ENCODE measurements at places on chromosomes 2 and 18.

DNA sequence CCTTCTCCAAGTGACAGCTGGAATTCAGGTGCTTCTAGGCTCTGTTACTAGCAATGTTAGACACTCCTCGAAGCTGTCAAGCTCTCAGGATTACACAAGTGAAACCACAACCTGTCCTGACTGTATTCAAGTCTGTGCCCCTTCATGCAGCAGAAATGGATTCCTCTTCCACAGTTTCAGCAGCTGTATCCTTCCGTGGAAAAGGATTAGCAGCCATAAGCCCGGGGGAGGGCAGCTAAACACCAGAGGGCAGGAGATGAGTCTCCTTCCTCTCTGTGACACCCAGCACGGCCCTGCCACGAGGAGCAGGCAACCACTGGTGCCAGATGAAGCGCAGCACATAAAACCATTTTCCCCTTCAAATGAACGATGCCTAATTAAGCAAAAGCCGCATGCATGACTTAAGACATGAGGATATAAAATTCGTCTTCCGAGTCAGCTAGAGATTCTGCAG is 1.2 kb downstream of the ST3GAL5 start:
- peak; percentile 46 for DNase-seq

DNA sequence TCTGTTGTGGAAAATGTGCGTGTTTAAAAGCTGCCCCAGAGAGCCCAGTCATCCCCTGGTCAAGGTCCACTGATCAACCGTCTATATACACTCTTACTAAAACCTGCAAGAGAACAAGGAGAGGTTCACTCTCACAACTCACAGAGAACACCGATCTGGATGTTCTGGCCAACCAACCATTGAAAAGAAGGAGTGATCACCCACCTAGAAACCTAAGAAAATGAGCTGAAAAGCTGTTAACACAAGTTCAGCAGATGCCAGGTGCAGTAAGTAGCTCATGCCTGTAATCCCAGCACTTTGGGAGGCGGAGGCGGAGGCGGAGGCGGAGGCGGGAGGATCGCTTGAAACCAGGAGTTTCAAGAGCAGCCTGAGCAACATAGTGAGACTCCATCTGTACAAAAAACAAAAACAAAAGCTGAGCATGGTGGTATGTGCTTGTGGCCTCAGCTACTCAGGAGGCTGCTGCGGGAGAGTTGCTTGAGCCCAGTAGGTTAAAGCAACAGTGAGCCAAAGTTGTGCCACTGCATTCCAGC is 14.5 kb downstream of the ATG16L1 start:
- DNase-seq: no peak

- peak; percentile 12 for DNase-seq
These were observed 10.0 kb upstream of the VPS54 start for GRCh38 chr2:64029116-64029665.

- no peak for DNase-seq
These were observed 295.1 kb upstream of the REV1 start for GRCh38 chr2:99784946-99785345.

DNA sequence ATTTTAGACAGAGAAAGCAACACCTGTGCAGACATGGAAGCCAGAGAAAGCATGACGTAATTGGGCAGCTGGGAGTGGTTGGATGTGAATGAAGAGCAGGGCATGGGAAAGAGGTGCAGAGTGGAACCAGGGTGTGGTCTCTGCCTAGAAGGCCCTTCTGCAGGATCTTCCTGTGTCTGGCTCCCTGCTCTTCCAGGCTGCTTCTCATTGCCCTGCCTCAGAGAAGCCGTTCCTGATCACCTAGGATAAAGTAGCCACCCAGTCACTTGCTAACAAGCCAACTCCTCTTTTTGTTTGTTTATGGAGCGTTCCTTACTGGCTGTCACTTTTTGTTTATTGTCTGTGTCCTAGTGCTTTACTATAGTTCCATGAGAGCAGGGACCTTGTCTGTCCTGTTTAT is 28.5 kb downstream of the GALNT1 start:
- no peak for DNase-seq

- no peak for DNase-seq
These were observed 2.5 kb downstream of the LTBP1 start for GRCh38 chr2:32949260-32949659.

GRCh38 chr2:48508461-48509124 is 21.4 kb upstream of the STON1 start:
- peak; percentile 66 for DNase-seq

GRCh38 chr2:132668987-132669907 is 758 bp downstream of the LYPD1 start:
- peak; percentile 72 for DNase-seq

GRCh38 chr18:54466248-54467005 is 108.7 kb downstream of the C18orf54 start:
- DNase-seq: no peak

- peak; percentile 76 for DNase-seq
These were observed 325.4 kb upstream of the FIGN start for GRCh38 chr2:164061129-164061746.

- no peak for DNase-seq
These were observed 200.7 kb downstream of the RAD51AP2 start for GRCh38 chr2:17317439-17317976.

- DNase-seq: no peak
These were observed 74.5 kb downstream of the EPB41L3 start for GRCh38 chr18:5469340-5469739.

DNA sequence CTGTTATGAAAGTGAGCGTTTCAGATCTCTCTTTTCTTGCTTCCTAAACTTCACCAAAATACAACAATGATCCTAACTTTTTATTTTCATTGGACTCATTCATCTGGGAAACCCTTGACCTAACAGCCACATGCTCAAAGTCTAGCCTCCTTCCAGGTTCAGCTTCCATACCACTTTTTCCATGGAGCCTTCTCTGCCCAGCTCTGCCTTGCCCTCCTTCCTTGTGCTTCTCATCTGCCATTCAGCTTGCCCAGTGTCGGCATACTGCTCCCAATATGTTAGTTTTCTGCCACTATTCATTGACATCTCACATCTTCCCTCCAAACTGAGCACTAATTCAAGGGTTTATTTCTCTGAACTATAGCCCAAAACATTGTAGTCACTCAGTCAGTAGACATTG is 214.7 kb downstream of the RAD51AP2 start:
- no peak for DNase-seq

DNA sequence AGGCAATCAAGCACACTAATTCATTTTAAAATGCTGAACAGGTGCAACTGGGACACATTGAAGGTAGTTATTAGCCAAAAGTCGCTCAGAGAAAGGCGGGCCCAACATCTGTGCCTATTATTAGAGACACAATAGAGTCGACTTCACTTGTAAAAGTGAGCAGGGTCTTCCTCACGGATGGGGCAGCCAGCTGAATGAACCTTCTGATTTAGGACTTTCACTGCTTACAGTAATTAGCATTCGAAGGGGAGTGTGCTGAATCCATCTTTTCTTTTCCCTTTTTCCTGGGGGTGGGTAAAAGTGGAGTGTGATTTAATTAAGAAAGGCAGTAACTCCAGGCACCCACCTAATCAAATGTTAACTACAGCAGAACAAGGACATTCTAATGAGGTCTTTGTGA is 677.7 kb downstream of the DCDC2C start:
- peak; percentile 77 for DNase-seq

DNA sequence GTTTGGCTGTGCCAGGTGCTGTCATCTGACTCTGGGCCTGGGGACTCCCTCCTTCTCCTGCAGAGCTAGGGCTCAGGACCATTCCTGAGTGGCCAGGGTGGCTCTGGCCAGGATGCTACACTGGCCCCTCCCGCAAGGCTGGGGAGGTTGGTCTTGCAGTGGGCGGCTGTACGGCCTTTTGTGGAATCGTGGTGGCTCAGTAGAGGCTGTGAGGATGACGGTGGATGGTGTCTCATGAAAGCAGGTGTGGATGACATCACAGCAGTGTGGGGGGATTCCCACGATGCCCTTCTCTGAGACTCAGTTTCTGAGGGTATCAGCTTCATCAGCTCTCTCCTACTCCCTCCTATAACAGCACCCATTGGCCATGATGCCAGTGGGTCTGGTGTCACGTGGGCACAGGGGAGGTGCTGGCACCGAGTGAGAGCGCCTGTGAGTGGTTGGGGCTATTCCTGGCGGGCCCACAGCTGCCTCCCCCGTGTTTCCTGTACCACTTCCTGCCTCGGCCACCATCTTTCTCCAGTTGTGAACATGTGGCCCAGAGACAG is 144.2 kb upstream of the HDAC4 start:
- DNase-seq: no peak

DNA sequence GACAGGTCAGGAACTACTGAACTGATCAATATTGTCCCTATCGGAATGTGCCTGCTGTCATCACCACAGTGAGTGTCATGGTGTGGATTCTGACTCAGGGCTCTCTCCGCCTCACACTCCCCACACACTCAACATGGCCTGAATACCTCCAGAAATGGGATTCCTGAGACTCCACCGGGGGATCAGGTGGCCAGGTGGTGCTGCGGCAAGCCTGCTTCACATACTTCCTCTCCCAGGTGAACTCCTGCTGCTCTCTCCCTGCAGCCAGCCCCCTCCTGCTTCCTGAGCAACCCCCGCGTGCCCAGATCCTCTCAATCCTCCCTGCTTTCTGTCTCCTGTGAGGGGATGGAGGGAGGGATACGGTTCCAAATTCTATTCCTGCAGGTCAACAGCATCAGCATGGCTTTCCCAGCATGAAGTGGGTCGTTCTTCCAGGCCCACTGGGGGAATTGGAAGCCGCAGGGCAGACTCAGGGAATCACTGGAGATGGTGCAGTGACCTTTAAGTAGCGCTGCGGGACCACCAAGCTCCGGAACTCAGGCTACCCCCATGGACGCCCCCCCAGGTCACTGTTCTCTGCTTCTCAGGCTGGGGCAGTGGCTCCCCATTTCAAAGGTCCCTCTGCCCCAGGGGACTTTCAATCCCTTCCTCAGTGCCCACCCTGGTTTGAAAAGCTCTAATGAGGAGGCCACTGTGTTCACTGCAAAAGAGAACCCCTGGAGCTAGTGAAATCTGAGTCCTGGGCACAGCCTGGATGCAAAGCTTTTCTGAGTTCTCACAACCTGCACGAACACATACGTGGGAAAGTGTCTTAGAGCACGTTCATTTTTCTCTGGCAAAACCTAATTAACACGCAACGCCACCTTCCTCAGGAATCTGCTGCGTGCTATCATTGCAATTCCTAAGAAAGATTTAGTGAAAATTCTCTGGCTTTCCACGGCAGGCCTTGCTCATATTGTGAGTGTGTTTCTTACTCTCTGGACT is 168.4 kb downstream of the ZFP36L2 start:
- DNase-seq: peak; percentile 47

- DNase-seq: no peak
These were observed 63.2 kb downstream of the MOGAT1 start for GRCh38 chr2:222734703-222735014.

DNA sequence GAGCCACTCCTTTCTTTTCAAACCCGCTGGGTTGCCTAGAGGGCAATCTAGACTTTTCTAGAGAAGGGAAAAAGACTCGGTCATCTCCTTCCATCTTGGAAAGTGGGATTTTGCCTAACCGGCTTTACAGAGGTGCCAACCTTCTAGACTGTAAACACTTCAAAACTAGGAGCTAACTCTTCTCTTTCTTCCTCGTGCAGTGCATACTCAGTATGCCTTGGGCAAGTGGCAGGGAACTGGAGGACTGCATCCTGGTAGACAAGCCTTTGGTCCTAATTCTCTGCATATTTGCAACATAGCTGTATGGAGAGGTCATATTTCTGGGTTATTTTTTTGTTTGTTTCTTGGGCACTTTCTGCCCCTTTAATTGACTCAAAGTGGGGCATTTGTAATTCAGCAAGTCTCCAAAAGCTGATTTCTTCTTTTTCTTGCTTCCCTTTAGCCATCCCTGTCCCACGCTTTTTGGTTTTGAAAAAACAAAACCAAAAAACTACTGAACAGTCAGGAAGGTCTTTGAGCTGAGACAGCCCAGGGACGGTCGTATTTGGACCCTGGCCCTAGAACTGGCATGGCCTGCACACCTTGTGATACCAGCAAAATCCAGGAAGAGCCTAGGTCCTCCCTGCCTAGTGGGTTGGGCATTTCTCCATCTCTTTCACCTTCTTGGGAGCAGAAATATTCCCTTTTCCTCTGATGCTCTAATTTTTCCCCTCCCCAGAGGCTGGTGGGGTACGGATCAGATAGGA is 5.8 kb upstream of the GATA6 start:
- DNase-seq: no peak

DNA sequence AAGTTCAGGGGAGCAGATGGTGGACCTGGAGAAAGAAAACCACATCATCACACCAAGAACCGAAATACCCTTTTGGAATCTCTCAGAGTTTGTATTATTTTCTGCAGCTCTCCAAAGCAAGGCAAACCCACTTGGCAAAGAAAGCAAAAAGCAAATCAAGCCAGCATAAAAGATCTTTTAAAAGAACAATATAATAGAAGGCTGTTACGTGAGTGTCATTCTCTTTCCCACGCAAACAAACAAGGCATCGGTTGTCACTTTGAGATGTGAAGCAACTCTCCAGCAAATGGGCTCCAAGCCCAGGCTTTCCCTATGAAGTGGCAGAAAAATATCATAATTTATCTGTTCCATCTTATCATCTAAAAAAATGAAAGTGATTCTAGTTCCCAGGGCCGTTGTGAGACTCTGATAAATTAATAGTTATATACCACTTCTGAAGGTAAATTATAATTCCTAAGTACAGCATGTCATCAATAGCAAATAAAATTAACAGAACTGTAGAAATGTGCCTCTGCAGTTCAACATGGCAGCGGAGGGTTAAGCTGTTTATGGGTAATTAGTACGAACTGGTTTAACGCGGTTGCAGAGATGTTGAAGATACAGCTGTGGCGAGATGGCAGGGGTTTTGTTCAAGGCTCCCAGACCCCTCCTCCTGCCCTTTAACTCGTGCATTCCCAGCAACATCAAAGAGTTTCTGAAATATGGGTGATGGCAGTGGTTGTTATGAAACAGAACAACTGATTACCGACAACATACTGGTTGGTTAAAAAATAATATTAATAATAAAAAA is 89.2 kb downstream of the EPHA4 start:
- no peak for DNase-seq

DNA sequence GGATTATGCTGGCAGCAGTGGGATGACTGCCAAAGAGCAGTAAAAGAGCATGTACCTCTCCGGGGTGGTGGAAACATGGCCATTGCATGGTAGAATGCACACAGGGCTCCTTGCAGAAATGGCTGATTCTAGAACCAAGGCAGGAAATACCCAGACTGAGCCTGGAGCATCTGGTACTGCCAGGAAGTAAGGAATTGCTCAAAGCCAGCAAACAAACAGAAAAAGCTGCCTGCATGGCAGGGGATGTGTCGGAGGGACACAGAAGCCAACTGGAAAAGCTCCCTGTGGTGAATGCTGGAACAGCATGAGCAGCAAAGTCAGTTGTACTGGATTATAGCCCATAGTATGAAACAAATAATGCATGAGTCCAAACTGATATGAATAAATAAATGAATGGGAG is 78.0 kb upstream of the NFATC1 start:
- no peak for DNase-seq

DNA sequence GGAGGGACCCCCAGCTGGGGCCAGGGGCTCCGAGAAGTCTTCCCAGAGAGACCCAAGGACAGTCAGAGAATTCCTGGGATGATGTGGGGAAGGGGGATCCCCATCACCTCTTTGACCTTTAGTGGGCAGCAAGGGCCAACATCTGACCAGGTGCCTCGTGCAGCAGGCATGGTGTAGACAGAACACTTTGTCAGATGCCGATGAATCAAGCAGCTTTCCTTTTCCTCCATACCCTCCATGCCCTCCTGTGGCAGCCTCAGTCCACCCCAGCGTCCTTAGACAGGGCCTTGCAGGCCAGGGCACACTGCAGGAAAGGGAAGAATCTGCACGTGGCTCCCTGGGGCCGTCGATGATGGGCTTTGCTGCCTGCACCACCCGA is 26.3 kb downstream of the GPR55 start:
- no peak for DNase-seq

- no peak for DNase-seq
These were observed 63.4 kb upstream of the CYP20A1 start for GRCh38 chr2:203175371-203175770.

- DNase-seq: no peak
These were observed 62.5 kb upstream of the ACVR1C start for GRCh38 chr2:157691131-157691530.
